Dermis microvascular lymphatic vessel endothelial cell (primary cell): ENCODE measurements at places on chromosomes 12 and 14. TPM values are rescaled to one million over a fixed set of nuclear protein-coding genes. Genes with fewer than 3 reads are reported as not detected.

The SMOC1 gene
- total RNA-seq = 0.90 and 2.3 TPM in 2 replicates

The CLEC4E gene
- total RNA-seq = not detected in 2 replicates

The PTCSC3 gene
- total RNA-seq = not detected in 2 replicates

The DHRS2 gene
- total RNA-seq = 1.7 and 2.0 TPM in 2 replicates

The KRT7 gene
- 7.0 and 52.2 TPM in 2 replicates for total RNA-seq

GRCh38 chr12:1882850-1883470, 35.5 kb downstream of the CACNA2D4 start:
- no peak for DNase-seq

GRCh38 chr12:90828621-90829020, 126.4 kb downstream of the CCER1 start:
- DNase-seq = no peak

DNA sequence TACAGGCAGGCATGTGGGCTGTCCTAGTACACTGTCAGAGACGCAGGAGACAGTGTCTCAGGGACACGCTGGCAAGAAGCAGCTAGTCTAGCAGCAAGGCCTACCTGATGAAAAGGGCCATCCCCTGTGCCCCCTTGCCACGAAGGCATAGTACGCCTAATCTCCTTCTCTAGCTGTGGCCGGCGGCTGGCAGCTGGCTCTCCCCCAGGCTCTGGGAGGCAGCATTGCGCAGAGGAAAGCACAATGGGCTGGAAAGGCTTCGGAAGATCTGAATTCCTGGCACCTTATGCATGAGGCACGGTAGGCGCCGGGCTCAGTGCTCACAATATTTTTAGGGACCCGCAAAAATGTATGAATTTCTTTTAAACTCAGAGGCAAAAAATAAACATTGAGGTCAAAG, 16.0 kb upstream of the PLEKHH1 start:
- DNase-seq = peak; percentile 14

DNA sequence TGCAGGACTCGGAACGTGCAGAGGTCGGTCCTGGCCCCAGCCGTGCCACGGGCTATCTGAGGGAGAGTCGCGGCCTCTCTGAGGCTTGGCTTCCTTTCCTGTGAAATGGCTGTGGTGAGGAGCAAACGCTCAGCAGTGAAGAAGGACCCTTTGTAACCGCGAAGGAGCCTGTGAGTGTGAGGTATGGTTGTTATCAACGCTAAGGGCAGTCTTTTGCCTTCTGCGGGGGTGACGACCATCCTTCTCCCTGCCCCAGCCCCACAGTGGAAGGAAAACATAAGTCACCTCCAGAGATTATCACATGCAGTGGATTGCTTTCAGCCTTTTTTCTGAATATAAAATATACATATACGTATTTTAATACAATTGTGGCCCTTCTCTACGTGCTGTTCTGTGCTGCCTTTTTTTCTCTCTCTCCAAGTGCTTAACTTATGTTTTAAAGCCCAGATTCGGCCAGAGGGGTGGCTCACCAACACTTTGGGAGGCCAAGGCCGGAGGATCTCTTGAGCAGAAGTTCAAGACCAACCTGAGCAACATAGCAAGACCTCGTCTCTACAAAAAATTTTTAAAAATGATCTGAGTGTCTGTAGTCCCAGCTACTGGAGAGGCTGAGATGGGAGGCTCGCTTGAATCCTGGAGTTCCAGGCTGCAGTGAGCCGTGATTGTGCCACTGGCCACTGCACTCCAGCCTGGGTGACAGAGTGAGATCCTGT, 17.4 kb downstream of the TAMALIN start:
- no peak for DNase-seq

DNA sequence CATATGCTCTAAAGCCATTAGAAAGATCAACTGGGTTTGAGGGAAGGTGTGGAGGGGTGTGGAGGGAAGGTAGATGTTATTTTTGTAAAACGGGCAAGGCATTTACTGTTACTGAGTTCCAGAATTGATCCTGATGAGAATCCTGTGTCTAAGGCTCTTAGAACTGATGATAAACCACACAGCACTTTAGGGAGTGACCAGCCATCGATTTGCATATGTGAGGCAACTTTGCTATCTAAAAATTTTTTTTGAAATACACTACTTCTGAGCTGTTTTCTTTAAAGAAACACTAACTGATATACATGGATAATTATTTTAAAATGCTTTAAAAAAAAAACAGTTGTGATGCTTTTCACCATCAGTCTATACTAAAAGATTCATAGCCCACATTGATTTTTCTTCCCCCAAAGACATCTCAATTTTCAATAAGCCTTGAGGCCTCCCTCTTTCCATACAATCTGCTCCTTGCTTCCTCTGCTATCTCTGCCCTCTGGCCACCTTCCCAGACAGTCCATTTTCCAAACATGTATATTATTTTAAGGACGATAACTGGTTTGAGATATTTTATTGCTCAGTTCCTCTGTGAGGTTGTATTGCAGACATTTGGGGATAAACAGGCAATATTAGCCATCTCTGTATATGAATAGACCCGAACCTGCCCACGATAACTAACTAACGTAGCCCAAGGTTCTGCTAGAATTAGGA, 265.9 kb downstream of the EFCAB11 start:
- DNase-seq = no peak
